NK-92 treated with Interleukin-12 subunit alpha and Interleukin-12 subunit beta, amount 100 ng/mL, for 24 hours (cell line): ENCODE measurements at places on chromosomes 16 and 17.

GRCh38 chr17:75475144-75475835, 18.9 kb downstream of the TMEM94 start:
- no peak for DNase-seq

GRCh38 chr16:31063843-31064611, 10.0 kb downstream of the ZNF668 start:
- no peak for DNase-seq

GRCh38 chr16:23288726-23289512, 13.2 kb upstream of the SCNN1B start:
- DNase-seq = peak; percentile 60

- DNase-seq = no peak
These were observed 58.9 kb upstream of the CIBAR2 start for GRCh38 chr16:85171004-85171758.

DNA sequence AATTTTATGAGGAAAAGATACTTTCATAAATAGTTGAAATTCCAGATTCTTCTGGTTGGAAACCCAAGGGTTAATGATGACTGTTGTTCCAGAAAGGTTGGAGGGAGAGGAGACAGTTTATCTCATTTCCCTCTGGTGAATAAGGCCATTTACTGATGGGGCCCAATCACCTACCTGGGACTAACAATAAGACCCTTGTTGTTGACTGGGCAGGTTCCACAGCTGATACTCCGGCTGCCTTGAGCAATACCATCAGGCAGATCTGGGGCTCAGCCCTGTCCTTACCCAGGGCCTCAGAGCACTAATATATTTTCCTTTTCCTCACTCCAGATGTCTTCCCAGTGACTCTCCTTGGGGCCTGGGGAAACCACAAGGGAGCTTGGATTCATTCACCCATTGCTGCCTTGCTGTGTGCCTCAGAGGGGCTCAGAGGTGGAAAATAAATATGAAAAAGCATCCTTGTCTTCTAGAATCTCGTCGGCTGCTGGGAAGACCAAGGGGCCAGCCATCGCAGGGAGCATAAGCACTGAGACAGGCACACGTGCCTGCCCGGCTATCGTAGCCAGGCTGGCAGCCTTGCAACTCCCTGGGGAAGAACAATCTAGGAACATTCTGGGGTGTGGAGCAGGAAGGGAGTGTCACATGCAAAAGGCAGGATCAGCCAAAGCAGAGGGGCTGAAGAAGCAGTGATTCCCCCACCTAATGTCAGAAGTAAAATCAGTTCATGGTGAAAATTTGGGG, 54.4 kb downstream of the MPRIP start:
- no peak for DNase-seq

DNA sequence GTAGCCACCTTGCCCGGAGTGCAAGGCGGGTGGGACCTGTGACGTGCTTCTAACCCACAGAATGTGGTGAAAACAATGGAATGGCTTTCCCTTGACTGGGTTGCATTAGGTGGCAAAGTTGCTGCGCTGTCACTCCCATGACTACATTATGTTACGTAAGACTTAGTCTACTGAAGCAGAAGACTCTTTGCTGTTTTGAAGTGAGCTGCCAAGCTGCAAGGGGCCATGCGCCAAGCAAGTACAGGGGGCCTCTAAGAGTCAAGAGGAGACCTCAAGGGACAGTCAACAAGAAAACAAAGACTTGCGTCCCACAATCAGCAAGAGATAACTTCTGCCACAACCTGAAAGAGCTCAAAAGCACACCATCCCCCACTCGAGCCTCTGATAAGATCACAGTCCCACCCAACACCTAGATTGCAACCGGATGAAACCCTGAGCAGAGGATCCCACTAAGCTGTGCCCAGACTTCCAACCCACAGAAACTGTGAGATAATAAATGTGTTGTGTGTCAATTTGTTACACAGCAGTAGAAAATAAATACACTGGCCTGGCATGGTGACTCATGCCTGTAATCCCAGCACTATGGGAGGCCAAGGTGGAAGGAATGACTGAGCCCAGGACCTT, 16.5 kb downstream of the ANKRD11 start:
- DNase-seq = no peak

GRCh38 chr17:39212195-39212810, 12.2 kb downstream of the RPL19 start:
- DNase-seq = no peak

GRCh38 chr17:17877529-17878358, 41.0 kb upstream of the SREBF1 start:
- DNase-seq = no peak

DNA sequence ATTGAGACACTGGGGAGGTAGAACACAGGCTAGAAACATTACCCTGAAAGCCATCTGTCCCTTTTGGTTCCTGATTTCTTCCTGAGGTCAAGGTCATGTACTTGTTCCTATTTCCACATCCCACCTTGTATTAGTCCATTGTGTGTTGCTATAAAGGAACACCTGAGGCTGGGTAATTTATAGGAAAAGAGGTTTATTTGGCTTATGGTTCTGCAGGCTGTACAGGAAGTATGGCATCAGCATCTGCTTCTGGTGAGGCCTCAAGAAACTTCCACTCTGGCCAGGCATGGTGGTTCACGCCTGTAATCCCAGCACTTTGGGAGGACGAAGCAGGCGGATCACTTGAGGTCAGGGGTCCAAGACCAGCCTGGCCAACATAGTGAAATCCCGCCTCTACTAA, 7.4 kb upstream of the MED9 start:
- DNase-seq = no peak
